ENCODE measurements at places on chromosomes 3 and 15. TPM values are rescaled to one million over a fixed set of nuclear protein-coding genes. Genes with fewer than 3 reads are reported as not detected.

DNA sequence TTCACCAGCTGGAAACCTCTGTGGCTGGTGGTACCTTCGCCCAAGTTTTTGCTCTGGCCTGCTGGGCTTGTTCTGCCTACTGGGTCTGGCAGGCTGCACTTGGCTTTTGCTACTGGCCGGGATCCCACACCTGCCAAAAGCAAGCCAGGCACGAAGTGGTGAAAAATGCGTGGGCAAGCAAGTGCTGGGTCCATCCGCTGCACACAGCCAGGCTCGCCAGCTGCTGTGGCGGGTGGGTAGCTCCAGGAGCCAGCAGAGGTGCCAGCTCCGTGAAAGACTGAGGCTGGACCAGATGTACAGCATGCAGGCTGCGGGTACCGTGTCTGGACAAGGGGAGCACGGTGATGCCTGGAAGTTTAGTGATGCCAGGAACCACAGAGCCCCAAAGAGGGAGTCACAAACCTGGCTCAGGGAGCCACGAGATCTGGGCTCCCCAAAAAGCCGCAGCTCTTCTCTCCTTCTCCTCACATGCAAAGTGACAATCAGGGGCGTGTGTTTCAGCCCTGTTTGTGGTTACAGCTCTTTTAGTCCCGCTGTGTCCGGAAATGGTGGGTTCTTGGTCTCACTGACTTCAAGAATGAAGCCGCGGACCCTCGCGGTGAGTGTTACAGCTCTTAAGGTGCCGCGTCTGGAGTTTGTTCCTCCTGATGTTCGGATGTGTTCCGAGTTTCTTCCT is 1455.6 kb upstream of the GBE1 start:
- peak; percentile 63 for DNase-seq

DNA sequence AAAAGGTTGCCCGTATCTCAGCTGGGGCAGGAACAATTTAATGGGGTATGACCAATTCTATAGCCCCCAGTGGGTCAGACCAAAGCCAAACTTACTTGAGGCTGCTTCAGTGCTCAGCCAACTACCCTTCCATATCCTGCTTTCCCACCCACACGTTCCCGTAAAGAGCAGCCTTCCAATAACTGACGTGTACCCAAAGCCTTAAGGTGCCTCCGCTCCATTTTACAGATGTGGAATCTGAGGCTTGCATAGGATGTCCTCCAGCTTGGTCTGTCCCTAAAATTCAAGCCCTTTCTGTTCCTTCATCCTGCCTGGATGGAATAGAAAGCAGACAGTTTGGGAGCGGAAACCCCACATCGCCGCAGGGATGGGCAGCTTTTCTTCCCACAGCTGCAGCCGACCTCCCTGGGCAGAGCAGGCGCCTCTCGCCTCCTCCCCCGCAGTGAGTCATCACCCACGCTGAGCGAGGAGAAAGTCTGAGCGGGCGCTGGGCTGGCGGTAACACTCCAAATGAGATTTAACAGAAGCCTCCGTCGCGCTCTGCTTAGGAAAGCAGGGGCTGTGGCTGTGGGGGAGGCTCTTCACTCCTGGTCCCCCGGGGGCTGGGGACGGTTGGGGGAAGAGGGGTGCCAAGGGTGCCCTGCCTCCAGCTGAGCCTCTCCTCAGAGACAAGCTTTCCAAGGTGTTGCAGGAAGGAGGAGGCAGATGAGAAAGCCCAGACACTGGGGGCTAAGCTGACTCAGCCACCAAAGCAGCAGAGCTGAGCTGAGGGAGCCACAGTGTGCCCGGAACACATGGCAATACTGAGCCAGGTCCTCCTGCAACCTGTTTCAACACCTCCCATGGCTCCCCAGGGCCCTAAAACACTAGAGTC is 57.8 kb upstream of the HRH1 start:
- DNase-seq = no peak

Gene ELL3
- 3.0 TPM for total RNA-seq

GRCh38 chr3:56269755-56270535 is 198.3 kb downstream of the ERC2 start:
- no peak for DNase-seq

Gene C2CD4B
- 1.1 TPM for total RNA-seq

DNA sequence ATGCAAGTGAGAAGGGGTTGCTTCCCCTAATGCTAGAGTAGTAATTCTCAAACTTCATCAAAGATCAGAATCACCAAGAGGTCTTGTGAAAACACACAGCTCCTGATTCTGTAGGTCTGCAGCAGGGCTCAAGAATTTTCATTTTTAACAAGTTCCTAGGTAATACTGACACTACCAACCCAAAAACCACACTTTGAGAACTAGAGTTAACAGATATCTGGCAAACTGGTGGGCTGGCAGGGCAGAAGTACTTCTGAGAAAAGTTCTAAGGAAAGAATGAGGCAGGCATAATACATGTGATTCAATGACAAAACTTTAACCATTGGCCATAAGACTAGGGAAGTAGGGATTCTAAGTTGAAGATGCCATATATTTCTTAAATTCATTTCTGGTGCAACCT is 8.8 kb upstream of the MINDY2 start:
- DNase-seq = no peak

DNA sequence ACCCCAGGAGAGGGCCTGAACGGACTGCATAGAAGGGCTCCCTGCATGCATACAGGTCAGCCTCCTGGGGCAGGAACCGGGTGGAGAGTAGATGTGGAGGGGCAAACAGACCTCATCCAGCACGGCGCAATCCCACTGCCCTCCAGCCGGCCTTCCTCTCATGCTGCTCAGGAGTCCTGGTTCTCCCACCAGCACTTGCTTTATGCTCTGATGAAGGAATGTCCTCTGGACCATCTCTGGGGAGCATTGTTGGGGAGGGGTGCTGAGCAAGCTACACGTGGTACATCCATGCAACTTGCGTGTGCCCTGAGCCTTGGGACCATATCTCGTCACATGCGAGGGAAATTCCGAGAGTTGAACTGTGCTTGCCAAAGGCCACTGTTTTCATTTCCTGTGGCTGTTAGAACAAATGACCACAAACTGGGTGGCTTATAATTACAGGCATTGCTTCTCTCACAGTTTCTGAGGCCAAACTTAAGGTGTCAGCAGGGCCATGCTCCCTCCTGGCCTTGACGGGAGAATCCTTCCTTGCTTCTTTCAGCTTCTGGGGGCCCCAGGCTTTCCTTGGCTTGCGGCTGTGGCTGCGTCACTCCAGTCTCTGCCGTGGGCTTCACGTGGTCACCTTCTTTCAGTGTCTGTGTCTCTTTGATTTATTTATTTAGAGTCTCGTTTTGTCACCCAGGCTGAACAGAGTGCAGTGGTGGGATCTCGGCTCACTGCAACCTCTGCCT is 12.2 kb downstream of the SELENOS start:
- peak; percentile 62 for DNase-seq

- no peak for DNase-seq
Observed at GRCh38 chr3:172154768-172155664, 115.6 kb downstream of the FNDC3B start.

DNA sequence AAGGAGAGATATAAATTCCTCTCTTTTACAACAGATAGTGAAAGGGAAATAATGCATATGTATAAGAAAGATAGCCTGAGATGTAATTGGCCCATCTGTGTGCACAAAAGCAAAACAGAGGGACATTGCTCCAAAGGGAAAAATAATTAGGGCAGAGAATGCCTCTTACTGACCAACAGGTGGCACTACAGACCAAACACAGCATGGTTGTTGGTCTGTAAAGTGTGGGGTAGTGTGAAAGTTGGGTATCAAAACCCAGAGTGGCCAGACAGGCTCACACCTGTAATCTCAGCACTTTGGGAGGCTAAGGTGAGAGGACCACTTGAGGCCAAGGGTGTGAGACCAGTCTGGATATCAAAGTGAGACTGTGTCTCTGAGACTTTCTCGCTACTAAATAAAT is 4.5 kb upstream of the TLNRD1 start:
- DNase-seq = no peak

- peak; percentile 89 for DNase-seq
Observed at GRCh38 chr3:112333002-112333380, at the start of gene CD200. TSS of gene CD200 (plus strand) at chr3:112333156. CDS start at chr3:112333213, 57 bp downstream.

GRCh38 chr15:27635916-27636315 is 463.2 kb downstream of the OCA2 start:
- DNase-seq = no peak

GRCh38 chr15:85490856-85491255 is 110.5 kb downstream of the AKAP13 start:
- DNase-seq = no peak

GRCh38 chr3:189040656-189041335 is 131.0 kb upstream of the TPRG1 start:
- no peak for DNase-seq

DNA sequence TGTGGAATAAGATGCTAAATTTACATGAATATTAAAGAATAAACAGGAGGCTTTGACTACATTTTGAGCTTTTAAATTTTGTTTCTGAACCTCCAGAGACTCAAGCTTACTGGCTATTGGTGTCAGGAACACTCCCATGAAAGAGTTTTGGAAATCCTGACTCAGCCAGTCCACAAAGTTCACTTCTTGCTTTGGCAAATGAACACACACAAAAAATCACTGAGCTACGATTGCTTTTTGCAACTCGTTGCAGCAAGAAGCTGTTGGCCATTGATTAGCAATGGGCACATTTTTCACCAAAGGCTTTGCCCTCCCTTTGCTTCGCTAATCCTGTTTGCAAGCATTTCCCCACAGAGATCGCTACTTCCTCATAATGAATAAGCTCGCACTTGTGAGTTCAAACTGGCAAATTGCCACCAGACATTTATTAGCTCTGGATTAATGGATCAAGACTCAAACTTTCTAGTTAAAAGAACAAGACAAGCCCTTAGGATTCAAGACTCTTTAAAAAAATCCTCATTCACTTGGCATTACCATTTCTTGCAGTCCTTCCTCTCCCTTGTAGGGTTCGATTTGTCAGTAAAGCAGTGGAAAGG is 343.2 kb upstream of the ONECUT1 start:
- DNase-seq = no peak

Gene SKOR1
- total RNA-seq = 0.57 TPM

Gene PLSCR5
- not detected for total RNA-seq

- DNase-seq = no peak
Observed at GRCh38 chr15:38476120-38476519, 22.2 kb downstream of the FAM98B start.

DNA sequence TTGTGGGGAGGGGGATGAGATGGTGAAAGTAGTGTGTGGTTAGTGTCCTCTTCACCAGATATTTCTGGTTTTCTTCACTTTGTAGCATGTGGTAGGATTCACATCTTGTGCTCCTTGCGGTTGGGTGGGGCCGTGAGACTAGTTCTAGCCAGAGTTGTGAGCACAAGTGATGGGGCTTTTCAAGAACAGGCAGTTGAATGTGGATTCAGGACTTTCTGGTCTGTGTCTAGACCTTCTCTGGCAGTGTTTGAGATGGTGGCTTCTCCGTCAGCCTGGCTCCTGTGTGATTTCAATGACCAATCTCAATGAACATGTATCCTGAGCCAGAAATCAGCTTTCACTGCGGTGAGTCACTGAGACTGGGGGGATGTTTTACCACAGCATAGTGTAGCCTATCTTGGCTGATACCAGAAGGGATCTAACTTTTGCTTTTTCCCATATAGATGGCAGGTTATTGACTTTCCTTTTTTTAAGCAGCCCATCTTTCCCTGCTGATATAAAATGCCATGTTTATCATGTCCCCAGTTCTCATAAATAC is 82.6 kb downstream of the RPLP1 start:
- no peak for DNase-seq

GRCh38 chr3:38627956-38628355 is 21.5 kb downstream of the SCN5A start:
- DNase-seq = no peak
